ENCODE measurements at places on chromosomes 7 and 10.

GRCh38 chr10:51800725-51801424 is 101.5 kb upstream of the CSTF2T start:
- no peak for DNase-seq

DNA sequence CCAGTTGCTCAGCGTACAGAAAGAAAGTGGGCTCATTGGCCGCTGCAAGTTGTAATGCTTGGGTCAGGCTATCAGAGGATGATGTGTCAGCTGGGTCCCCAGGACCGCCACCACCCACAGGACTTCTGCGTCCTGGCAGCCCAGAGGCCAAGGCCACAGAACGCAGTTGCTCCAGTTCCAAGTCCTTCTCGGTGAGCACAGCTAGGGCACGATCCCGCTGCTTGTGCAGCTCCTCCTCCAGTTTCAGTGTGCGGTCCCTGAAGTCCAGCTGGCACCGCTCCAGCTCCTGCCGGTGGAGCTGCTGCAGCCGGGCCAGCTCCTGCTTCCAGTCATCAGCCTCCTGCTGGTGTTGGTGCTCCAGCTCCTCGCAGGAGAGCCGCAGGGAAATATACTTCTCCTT is 3.0 kb downstream of the GCC1 start:
- DNase-seq = no peak

- DNase-seq = no peak
These were observed 102.9 kb upstream of the ARMC3 start for GRCh38 chr10:22824984-22825383.

GRCh38 chr10:16363741-16364140 is 73.1 kb upstream of the PTER start:
- no peak for DNase-seq

GRCh38 chr10:99430116-99430450 is 341 bp downstream of the GOT1 start:
- DNase-seq = no peak

DNA sequence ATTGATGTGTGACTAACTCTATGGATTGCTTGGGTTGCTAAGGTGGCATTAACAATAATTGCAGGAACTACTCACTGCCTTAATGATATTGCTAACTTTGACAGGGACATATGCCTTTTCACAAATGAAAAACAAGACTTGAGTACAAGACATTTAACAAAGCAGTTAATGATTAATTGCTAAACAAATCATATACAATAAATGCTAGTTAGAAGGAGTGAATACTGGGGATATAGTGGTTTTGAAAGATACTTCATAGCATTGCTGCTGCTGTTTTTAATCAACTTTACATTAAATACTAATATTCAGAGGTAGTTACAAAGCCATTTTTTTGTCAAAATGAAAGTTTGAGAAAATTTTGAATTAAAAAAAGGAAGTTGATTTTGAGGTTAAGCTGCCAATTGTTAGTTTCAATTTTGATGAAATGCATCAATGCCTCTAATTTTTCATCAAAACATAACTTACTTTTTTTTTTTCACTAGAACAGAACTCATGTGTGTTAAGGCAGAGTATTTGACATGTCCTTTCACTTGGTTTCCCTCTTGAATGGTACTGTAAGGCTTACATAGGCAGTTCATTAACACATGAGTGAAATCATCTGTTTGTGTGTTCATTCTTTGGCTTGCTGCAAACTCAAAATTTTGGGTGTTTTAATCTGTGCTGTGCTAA is 106.2 kb upstream of the SEMA3D start:
- no peak for DNase-seq

DNA sequence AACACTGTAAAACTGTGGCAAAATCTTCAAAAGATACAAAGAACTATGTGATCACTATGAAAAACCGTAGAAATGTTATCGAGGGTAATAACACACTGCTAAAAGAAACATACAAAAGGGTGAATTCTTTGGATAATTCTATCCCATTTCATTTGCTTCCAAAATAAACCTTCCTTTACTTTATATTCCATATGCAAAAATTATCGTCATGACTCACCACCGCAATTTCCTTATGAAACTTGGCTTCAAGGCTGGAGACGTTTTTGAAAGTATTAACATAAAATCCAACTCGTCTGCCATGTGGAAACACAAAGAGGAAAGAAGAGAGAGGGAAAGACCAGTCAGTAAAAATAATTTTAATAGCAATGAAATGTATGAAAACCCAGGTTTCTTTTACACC is 165.2 kb downstream of the AMPH start:
- no peak for DNase-seq

DNA sequence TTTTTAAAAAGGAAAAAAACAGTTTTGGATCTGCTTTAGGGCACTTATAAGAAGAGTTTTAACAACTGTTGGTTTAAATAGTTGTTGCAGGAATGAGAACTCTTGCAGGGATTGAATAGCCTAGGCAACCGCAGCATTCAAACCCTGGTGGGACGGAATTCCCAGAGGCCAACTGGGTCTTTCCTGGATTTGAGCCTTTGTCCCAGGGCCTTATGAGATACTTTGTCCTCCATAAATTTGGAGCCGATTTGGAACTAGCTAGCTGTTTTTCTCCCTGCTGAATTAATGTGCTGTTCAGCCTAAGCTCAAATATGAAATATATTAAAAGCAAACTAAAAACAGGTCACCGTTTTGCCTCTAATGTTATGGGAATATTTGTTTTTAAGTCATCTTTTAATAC is 109.6 kb downstream of the LRMDA start:
- DNase-seq = no peak

- DNase-seq = no peak
These were observed 158.9 kb upstream of the ADCY1 start for GRCh38 chr7:45415265-45415664.

DNA sequence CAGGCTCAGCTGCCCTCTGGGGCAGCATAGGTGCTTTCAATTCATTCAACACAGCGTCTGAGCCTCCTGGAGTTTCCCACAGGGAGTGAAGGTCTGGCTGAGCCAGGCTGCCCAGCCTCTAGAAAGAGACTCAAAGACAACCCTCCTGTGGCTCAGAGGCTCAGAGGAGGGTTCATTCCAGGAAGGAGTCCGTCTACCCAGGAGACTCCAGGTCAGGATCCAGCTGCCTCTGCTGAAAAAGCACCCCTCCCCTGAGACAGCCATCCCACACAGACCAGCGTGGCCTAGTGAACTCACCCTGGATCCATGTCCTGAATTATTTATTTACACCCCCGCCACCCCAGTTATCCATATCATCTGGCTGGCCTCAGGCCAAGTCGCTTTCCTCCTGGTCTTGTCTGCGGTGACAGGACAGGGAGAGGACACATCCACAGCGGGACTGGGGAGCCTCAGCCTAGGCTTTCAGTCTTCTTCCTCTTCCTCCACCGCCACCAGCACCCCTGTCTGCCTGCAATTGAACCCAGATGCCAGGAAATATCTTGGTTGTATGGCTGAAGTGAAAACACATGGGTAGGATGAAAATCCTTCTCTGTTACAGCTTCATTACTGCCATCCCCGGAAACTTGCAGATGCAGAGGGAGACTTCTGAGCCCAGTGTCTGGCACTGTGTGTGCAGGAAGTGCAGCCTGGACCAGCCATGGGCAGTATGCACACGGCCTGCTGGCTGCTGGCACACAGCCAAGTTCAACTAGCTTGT is 44.0 kb upstream of the COL13A1 start:
- DNase-seq = no peak

DNA sequence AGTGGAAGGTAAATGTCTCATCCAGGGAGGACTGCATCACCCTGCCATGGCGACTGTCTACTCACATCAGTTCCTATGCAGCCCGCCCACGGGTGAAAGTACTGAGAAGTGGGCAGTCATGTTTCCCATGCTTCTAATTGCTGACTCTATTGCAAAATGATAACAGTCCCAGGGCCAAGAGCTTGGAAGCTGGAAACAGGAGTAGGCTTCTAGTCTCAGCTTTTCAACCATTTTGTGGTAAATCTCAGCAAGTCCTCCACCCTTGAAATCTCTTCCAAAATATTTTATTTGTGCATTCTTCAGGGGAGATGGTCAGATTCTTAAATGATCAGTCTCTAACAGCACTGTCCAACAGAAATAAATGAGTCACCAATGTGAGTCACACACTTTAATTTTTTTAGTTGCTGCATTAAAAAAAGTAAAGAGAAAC is 48.1 kb upstream of the TARP start:
- DNase-seq = no peak
